ENCODE measurements at places on chromosomes 12 and 14.

- no peak for DNase-seq
Measured at GRCh38 chr12:41053046-41053445, 135.1 kb upstream of the PDZRN4 start.

GRCh38 chr12:65765436-65765813 is 58.9 kb upstream of the HMGA2 start:
- DNase-seq = no peak

DNA sequence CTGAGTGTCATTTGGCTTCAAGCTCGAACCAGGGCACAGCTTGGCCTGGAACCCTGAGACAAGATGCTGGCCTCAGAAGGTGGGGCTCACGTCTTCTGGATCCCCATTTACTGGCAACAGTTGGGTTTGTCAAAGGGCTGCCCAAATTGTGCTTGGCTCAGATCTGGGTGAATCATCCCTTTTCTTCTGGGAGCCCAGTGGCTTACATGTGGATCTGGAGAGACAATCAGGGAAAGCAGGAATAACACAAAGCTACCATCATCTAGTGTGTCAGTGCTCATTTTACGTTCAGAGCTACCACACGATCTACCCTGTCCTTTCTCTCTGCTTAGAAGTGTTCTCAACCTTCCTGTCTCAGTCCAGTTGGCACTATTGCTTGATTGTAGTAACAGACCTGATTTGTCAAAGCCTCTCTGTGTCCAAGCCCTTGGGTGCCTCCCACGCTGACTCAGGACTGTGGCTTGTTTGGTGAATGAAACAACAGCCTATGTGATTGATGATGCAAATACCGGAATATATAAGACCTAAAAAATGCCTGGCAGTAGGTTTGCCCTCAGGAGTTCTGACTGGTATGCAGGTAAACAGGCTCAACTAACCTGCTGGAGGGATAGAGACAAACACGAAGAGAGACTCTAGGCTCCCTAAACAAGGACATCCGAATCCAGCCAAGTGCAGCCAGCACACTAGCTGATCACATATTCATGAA is 974.3 kb downstream of the VRK1 start:
- DNase-seq = no peak

DNA sequence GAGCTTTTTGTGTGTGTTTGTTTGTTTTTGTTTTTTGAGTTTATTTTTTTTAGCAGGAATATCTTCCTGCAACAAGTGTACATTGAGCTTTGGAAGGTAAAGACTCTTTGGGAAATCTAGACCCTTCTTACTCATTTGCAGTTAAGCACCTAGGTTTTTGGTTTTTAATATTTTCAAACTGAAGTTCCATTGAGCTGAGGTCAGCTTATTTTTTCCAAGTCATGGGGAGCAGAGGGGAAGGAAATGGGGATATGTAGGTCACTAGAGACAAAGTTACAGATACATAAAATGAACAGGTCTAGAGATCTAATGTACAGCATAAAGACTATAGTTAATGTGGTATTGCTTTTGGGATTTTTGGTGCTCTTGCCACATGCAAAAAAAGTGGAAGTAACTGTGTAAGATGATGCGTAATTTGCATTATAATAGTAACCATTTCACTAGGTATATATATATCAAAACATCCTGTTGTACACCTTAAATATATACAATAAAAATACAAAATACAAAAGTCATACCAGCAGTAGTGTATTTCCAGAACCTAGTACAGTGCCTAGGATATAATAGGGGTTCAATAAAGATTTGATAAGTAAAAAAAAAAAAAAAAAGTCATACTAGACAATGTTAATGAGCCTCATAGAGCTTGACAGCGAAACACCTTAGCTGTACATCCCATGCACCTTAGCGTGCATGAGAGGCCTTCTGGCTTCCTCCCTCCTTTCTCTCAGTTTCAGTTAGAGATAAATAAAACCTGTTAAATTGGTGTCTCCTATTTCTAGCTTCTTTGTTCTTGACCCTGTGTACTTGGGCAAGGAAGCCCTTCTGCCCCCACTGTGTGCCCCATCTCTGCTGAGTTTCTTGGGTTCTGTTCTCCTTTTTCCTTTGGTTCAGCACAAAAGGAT is 22.7 kb downstream of the CGRRF1 start:
- no peak for DNase-seq

- no peak for DNase-seq
Measured at GRCh38 chr12:38783304-38783703, 122.1 kb downstream of the CPNE8 start.

DNA sequence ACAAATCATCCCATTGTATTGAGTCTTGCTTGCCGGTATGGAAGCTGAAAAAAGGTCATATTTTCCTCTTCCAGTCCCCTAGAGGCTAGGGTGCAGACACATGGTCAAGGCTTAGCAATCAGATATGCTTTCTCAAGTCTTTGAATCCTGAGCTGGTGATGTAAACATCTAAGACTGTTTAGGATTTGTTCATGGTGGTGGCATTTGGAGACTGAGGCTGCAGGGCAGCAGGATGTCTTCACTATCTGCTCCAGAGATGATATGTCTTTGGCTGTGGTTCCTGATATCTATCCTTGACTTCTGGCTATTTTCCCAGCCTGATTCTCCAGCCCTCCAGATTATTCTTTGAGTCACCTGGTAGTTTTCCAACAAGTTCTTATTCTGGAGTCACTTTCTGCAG is 50.5 kb upstream of the DACT1 start:
- DNase-seq = no peak

DNA sequence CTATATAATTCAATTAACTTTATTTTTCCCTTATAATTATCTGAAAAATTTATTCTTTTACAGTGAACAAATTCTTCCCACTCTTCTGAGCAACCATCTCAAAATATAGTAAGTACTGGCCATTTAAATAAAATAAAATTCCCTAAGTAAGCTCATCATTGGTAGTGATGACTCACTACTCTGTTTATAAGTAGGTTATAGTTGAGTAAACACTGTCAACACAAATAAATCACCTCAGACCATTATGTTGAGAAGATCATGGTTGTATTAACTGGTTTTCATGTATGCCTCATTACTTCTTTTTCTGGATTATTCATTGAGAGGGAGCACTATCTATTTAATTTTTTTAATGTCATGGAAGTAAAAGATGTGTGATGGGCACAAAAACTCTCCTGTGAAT is 220.5 kb downstream of the SEC23A start:
- DNase-seq = no peak

DNA sequence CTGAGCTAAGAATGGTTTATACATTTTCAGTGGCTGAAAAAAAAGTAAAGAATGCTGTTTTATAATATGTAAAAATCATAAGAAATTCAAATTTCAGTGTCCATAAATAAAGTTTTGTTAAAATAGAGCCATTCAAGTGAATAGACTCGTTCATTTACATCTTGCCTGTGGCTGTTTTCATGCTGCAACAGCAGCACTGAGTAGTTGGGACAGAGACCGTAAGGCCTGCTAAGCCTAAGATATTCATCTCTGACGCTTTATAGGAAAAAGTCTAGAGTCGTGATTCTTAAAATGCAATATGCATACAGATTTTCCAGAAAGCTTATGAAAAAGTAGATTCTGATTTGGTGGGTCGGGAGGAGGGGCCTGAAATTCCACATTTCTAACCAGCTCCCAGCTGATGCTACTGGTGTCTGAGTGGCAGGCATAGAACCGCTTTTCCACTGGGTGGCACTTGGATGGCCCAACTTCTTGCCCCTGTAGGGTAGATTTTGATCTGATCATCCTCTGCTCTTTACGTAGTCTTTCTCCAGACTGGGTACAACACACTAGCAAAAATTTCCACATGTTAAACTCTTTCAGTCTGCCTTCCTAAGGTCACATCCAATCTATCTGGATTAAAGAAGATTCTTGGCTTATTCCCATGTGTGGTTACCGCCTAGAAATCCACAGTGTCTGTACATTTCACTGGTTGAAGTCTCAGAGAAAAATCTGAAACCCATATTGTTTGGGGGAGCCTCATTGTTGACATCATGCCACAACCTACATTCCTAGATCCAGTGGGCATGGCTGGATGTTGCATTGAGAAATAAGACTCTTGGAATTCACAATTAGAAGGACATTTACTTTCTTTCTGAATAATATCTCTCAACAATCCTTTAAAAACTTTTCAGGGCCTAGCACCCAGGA is 151.2 kb downstream of the C12orf75 start:
- DNase-seq = no peak

GRCh38 chr12:119154435-119154818 is 24.3 kb upstream of the HSPB8 start:
- no peak for DNase-seq

DNA sequence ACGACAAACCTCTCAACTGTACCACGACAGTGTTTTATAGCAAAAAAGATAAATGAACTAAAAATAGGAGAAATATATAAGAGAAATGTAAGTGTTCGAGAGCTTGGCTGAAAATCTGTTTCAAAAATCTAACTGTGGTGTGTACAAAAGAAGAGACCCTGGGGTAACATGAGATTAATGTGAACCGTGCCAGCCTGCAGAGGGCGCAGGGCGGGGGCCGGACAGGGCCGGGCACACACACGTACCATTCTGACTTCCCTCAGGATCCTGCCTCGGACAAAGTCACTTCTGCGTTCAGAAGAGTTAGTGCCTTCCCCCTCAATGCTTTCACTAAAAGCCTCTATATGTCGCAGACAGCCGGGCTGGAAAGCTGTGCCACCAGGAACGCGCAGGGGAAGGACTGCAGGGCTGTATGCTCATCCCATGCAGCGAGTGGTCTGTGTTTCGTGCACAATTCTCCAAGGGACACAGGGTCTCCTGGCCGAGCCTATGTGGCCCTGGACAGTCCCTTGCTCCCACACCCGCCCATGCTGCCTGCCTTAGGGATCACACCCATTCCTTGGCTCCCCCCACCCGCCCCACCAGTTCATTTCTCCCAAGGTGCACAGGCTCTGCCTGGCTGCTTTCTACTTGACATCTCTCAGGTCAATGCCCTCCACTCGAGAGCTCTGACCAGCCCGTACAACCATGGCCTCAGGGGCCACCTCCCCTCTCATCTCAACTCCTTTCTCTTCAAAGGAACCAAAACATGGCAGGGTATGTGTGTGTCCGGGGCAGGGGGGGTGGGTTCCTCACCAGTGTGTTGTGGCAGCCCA is 8.5 kb downstream of the CDCA4 start:
- no peak for DNase-seq

- DNase-seq = no peak
Measured at GRCh38 chr12:129941618-129942017, 37.8 kb upstream of the TMEM132D start.

DNA sequence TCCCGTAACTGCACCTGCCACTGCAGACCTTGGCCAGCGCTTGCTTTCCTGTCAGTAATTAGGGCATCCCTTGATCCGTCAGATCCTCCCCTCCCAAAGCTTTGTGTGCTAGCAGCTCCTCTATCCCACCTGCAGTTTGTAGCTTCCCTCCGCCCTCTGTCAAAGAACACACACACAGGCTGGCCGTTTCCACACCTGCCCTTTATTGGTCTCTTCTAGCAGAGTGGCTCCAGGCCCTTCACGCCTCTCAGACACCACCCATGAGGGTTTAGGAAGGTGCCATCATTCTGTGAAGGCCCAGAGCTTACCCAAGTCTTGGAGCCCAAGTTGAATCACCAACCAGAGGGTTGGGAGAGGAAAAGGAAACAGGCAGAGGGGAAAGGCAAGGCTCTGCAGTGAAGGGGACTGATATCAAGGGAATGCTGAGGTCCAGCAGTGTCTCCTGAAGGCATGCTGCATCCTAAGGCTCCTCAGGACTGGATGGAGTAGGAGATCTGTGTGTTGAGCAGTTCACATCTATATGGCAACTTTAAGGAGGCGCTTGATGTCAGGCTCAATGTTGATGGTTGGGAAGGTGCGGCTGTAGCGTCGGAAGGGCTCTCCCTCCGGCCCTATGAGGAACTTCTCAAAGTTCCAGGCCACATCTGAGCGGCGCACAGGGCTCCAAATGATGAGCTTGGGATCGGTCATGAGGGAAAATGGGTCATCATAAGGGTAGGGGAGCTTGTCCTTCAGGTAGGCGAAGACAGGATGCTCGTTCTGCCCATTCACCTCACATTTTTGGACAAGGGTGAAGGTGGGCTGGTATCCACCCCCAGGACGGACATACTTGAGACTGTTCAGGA is 3.4 kb downstream of the GPX2 start:
- no peak for DNase-seq

DNA sequence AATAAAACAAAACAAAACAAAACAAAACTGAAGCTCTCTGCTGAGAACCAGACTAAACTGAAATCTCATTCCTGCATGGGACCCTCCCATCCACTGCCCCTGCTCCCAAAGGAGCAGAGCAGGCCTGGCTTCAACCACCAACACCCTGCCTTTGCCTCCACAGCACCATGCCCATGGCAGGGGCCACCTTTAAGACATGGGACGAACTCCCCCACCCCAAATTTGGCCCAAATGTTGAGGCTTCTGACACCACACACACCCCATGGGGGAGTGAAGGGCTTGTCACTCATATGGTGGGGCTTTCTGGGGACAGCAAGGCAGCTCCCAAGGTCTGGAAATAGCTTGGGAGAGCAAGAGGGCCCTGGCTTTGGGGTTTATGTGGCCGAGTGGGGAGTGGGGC is 177.2 kb downstream of the KIF26A start:
- DNase-seq = no peak

GRCh38 chr14:56221382-56222128 is 103.3 kb downstream of the PELI2 start:
- DNase-seq = no peak

GRCh38 chr12:131445184-131445774 is 265.6 kb upstream of the SFSWAP start:
- DNase-seq = no peak

DNA sequence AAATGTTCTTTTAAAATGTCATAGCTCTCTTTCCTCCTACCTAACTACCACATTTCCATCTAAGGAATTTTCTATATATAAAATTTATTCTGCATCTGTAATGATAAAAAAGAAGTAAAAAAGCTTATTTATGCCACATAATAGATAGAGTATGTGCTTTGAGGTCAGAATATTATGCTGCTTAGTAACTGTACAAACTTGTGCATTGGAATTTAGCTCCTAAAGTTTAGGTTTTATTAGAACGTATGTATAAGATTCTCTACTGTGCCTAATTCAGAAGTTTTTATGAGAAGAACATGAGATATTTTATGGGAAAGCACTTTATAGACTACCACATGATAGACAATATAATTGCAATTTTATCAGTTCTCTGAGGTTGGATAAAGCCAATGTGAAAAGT is 384.6 kb downstream of the SLC16A7 start:
- no peak for DNase-seq

- no peak for DNase-seq
Measured at GRCh38 chr12:85679296-85679695, 156.9 kb downstream of the RASSF9 start.

GRCh38 chr12:89546151-89546550 is 20.3 kb upstream of the POC1B start:
- DNase-seq = no peak

Measured in activated naive CD4-positive, alpha-beta T cell treated with Interleukin-2 at 50 U/mL for 16 hours (primary cell).